ENCODE measurements at places on chromosomes 7 and 10.

DNA sequence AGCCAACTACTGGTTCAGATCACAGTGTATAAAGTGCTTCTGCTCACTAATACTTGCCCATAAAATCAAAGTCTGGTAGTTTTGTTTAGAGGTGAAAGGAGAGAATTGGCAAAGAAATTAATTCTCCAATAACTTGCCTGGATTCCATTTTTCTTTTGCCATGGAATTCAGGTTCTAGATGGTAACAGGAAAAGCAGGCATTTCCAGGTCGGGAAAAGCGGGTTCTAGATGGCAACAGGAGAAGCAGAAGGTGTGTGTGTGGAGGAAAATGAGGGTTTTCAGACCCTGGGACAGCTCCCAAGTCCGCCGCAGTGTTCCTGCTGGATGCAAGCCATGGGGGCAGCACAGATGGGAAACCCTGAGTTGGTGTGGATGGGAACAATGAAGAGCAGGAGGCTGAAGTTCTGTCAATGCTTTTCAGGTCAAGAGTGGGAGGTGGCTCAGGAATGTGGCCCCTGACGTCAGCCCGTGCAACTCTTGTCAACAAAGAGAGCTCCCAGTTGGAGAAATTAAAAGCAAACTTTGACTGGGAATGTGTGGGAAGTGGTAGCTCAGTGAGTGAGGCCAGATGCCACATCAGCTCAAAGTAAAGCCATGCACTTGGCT is 696.7 kb downstream of the LRMDA start:
- DNase-seq: no peak

DNA sequence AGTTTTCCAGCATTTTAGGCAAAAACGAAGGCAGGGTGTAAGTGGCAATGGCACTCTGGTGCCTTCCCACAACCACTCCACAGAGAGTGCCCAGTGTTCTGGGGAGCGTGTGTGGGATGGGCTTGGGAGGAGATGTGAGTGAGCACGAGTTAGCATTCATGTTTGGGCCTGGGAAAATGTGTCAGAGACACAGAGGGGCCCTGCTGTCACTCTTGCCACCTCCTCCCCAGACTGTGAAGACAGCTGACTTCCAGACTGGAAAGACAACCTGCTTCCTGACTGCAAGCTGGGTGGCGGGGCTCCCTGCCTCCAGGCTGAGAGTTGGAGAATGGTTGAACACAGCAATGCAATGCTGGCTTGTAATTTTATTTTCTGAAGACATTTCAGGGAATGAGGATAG is 454.5 kb upstream of the ZMIZ1 start:
- no peak for DNase-seq

DNA sequence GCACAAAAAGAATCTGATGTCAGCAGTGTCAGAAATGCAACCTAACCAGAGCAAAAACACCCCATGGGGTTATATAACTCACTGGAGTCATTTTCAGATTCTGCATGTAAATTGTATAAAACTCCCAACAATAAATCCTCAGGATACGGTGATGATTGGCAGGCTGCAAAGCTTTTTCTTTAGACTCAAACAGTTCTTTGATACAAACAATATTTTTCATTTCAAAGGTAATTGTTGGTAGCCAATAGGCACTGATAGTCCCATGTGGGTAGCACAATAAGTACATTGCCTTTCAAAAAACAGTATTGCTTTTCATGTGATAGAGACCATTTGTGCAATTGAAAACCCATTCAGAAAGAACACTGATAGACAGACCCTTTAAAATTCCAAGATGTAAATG is 98.0 kb downstream of the TMEM26 start:
- no peak for DNase-seq

DNA sequence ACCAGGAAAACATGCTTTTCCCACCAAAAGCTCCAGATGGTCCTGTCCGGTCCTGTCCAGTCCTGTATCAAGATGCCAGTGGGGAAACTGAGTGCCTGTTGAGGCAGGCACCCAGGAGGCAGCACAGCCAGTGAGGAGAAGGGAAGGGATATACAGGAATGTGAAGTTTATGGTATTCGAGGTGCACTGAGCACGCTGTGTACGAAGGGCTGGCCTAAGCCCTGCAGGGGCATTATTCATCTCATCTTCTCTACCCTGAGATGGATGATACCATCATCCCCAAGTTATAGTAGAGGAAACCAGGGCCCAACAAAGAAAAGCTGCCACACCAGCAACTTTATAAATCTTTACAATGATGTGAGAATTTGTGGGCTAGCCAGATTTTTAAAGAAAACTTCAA is 23.4 kb upstream of the FXYD4 start:
- no peak for DNase-seq

DNA sequence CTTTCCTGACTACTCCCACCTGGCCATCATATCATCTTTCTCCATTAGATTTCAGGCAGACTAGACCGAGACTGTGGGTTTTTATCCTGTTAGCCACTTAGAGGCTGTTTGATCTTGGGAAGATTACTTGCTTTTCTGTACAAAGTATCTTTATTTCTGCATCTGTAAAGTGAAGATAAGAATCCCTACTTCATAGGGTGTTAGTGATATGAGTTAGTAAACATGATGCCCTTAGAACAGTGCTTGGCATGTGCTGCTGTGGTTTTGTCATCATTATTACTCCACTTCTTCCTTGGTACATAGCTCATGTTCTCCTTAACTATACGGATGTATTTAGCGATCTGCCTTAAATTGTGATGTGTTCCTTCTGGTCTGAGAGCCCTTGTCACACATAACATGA is 165.2 kb downstream of the AUTS2 start:
- no peak for DNase-seq

All from NCI-H1417 (cell line).